ENCODE measurements at places on chromosomes 3 and 15. TPM values are rescaled to one million over a fixed set of nuclear protein-coding genes. Genes with fewer than 3 reads are reported as not detected.

GRCh38 chr3:126259411-126260391 lies 79.3 kb upstream of the ALDH1L1 start:
- DNase-seq: peak; percentile 92
- H3K4me3 ChIP-seq: peak overlapping the region; percentile 30

Gene RASGRF1
- not detected for total RNA-seq

Gene DPPA4
- not detected for total RNA-seq

DNA sequence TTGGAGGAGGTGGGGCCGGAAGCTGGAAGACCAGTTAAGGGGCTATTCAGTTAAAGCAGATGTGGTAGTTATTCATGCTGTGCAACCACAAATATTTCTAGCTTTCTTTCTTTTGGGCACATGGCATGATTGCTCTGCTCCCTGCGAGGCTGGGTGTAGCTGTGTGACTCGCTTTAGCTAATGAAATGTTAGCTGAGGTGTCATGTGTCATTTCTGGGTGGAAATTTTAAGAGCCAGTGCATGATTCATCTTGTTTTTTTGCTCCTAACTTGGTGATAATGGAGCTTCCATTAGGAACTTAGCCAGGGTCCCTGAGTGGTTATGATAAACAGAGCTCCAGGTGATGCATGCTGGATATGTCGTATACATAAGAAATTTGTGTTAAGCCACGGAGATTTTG lies 300.6 kb downstream of the SATB1 start:
- H3K4me1 ChIP-seq: no peaks in the 10 kb centered on the region
- H3K36me3 ChIP-seq: no peaks in the 10 kb centered on the region
- no peak overlapping the region for H3K27ac ChIP-seq
- no peak overlapping the region for H3K4me3 ChIP-seq
- no peak for DNase-seq

Gene PLA2G4D
- total RNA-seq: not detected
